ENCODE measurements at places on chromosomes 11 and 22.
A peak's percentile ranks its signal among the peaks of the same experiment; 100 is the strongest.

GRCh38 chr11:122784325-122784955 lies 53.9 kb upstream of the CRTAM start:
- DNase-seq, result no peak

- DNase-seq, result no peak
These were observed 117.3 kb downstream of the ETS1 start for GRCh38 chr11:128470081-128470480.

DNA sequence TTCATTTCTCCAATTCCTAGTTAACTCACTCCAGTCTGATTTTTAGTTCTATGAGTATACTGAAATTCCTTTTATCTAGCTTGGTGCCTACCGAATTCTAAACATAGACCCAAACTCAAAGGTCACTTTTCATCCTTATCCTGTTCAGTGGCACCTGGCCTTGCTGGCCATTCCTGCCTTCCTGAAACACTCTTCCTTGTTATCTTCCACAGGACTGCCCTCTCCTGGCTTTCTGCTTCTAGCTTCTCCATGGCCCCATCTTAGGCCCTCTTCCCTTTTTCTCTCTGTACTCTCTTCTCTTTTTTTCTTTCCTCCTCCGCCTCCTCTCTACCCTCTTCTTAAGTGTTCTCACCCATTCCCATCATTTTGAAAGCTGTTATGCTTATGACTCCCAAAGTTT lies 87.3 kb downstream of the WNT11 start:
- no peak for DNase-seq

DNA sequence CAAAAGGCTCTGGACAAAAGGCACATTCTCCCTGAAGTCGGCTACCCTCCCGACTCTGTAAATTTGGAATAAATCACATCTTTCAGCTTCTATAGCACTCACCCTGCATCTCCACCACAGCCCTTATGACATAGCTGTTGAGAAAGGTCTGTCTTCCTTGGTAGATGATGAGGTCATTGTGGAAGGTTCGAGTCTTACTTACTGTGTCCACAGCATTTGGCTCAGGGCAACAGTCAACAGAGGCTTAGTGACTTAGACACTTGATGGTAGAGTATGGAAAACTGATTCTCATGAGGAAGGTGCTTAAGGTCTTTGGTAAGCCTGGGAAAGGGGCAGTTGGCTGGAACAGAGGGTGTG lies 45.6 kb downstream of the PTPRJ start:
- DNase-seq, result no peak

- DNase-seq, result peak; percentile 13
These were observed 33.1 kb downstream of the EHF start for GRCh38 chr11:34653851-34654482.

DNA sequence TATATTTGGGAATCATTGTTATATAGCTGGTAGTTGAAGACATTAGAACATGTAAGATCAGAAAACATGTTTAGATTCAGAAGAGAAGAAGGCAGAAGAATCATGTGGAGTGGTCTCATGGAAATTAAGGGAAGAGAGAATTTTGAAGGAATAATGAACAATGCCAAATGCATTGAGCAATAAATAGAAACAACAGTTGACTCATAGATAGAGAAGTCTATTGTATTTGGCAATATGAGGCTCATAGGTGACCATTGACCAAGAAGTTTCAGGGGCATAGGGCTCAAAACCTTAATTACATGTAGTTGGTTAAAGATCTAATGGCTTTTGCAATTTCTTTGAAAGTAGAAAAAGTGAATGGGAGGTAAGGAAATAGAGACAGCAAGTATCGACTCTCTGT lies 123.9 kb downstream of the PAX6 start:
- DNase-seq, result no peak

GRCh38 chr22:23212061-23213021 lies 32.0 kb downstream of the BCR start:
- peak; percentile 69 for DNase-seq

DNA sequence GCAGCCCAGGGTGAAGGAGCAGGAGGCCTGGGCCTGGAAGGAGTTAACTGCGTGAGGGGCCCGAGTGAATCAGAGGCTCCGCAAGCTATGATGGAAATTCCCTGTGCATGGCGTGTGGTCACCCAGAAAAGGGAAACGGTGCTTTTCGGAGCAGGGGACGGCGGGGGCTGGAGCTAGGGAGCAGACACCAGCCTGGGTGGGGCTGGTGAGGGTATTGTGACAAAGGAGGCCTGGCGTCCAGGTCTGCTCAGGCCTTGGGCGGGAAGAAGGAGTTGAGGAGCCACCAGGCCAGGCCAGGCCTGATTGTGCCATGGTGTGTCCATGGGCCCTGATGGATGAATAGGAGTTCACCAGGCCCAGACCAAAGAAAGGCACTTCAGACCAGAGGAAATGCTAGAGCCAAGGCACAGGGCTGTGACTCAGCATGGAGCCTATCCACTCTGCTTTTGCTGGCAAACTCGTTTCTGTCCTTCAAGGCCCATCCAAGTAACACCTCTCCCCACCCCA lies 12.8 kb upstream of the SPI1 start:
- no peak for DNase-seq

- no peak for DNase-seq
These were observed 225.5 kb upstream of the CCDC90B start for GRCh38 chr11:83511646-83512045.

DNA sequence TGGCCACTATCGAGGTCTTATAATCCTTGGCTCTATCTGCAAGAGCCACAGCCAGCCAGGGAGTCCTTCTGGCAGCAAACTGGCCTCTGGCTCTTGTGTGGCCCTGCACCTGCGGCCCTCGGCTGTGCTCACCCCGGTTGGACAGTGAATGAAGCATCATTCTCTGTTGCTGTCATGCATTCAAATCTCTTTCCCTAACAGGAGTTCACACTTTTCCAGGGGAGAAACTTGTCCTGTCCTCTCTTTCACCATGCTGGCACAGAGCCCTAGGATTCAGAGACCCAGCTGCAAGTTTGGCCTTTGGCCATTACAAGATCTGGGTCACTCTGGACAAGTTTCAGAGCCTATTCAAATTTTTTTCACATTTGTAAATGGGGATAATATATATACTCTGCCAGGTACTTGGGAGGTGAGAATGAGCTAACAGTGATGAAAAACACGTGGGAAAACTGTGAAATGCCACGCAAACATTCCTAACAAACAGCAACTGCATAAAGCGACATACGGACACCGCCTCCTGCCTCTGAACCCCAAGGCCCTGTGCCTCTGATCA lies 34.2 kb downstream of the TMEM184B start:
- no peak for DNase-seq

- DNase-seq, result no peak
These were observed 65.8 kb downstream of the DEUP1 start for GRCh38 chr11:93396316-93396715.

DNA sequence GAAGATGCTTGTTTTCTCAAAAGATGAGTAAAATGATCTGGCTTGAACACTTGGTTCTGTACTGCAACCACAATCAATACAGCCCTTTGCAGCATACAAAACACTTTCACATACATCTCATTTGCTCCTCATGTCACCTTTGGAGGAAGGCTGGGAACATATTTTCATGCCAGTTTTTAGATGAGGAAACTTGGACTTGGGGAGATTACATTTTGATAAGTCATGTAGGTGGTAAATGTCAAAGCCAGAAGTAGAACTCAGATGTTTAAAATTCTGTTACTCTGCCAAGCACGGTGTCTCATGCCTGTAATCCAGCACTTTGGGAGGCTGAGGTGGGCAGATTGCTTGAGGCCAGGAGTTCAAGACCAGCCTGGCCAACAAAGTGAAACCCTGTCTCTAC lies 121.8 kb downstream of the MICAL2 start:
- no peak for DNase-seq

DNA sequence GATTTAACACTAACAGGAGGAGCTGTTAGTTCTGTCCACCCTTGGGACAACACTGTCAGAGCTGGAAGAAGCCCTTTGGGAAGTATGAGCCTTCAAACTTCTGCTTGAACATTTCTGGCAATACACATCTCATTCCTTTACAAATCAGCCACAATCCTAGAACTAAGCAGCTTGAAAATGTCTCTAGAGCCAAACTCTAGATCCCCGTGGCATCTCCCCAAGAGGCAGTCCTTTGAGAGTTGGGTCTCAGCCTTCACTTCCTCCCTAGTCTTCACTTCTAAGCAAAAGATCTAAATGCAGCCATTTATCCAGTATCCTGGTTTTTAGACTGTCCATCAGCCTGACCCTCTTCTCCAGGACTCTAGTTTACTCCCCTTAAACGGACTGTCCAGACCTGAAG lies 26.9 kb downstream of the ARFGAP2 start:
- no peak for DNase-seq

All from DMS53 (cell line).